ENCODE measurements at places on chromosomes 5 and 9.

DNA sequence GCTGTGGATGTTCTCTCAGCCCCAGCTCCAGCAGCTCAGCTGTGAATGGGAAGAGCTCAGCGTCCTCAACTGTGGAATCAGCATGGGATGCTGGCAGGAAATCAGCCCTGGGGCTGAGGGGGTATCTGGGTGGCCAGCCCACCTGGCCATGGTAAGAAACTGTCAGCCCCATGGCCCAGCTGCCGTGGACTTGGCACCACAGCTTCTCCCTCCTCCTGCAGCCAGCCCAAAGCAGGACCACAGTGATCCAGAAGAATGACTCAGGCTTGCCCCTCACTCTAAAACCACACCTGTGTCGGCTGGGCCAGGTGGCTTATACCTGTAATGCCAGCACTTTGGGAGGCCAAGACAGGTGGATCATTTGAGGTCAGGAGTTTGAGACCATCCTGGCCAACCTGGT, 48.0 kb downstream of the SAR1B start:
- DNase-seq, result no peak

- no peak for DNase-seq
Observed at GRCh38 chr9:79989079-79989478, 417.3 kb downstream of the TLE4 start.

GRCh38 chr5:39266442-39266841, 47.1 kb upstream of the FYB1 start:
- no peak for DNase-seq

DNA sequence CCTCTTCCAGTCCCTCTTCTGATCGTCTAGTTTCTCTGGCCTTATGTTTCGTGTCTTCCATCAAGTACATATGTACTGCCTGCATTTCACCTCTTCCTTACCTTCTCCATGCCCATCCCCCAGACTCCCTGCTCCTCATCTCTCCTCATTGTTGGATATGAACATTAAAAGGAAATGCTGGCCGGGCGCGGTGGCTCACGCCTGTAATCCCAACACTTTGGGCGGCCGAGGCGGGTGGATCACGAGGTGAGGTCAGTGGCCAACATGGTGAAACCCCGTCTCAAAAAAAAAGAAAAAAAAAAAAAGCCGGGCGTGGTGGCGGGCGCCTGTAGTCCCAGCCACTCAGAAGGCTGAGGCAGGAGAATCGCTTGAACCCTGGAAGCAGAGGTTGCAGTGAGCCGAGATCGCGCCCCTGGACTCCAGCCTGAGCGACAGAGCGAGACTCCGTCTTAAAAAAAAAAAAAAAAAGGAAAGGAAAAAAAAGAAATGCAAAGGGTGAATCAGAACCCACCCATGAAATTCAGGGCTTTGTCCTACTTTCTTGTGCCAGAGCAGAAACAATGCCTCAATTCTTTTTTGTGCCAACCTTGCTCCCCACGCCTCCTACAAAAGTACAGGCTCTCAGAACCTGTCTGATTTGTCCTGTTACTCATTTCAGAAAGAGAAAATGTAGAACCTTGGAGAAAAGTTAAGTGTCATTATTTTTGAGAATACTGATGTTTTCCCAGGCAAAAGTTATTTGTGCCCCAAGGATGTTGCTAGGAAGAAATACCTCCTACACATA, 1.5 kb upstream of the ZFR start:
- DNase-seq, result no peak

- no peak for DNase-seq
Observed at GRCh38 chr5:155728857-155729683, 597.9 kb upstream of the SGCD start.

GRCh38 chr9:129455151-129455995, 165.5 kb downstream of the C9orf50 start:
- no peak for DNase-seq
